AG04450 (cell line): ENCODE measurements at places on chromosomes 5 and 9. TPM values are rescaled to one million over a fixed set of nuclear protein-coding genes. Genes with fewer than 3 reads are reported as not detected.

- DNase-seq, result no peak
Measured at GRCh38 chr9:132099741-132100407, 20.2 kb upstream of the MED27 start.

GRCh38 chr9:132183134-132183533 lies 21.3 kb downstream of the NTNG2 start:
- no peak for DNase-seq

DNA sequence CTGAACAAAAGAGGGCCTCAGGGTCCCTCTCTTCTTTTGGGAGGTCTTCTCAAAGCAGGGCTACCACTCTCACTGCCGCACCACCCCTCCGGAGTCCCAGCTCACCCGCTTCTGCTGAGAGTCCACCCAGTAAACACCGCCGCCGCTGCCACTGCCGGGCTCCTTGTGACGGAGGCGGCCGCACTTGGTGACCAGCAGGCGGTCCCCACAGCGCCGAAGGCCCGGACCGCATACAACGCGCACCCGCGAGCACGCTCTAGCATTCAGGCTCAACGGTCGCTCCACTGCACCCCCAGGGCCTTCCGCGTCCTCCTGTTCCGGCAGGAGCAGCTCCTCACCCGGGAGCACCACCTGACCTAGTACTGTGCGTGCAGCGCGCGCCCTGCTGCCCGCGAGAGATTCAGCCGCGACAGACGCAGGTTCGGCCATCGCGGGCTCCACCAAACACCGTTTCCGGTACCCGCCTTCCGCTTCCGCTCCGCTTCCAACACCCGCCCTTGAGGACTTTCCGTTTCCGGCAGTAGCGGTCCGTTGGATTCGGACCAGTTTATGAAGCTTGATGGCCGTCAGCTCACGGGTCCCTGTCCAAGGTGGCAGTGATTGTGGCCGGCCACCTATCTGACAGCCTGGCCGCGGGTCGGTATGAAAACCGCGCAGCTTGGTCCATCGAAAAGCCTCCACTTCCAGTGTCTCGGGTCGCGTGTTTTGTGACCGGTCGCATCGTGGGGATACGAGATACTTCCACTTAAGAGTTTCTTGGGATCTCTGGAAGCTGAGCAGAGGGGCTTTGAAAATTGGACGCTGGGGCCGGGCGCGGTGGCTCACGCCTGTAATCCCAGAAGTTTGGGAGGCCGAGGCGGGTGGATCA lies at the start of gene EXOSC3:
Gene EXOSC3, minus strand, starts transcription at position 449 of the 868 bp plus-strand sequence. Its CDS starts 20 bp downstream, at position 429.
- DNase-seq, result peak; percentile 61

GRCh38 chr9:111529787-111530186 lies 4.8 kb downstream of the ZNF483 start:
- DNase-seq, result no peak

- no peak for DNase-seq
Measured at GRCh38 chr5:152838241-152838786, 433.2 kb upstream of the NMUR2 start.

DNA sequence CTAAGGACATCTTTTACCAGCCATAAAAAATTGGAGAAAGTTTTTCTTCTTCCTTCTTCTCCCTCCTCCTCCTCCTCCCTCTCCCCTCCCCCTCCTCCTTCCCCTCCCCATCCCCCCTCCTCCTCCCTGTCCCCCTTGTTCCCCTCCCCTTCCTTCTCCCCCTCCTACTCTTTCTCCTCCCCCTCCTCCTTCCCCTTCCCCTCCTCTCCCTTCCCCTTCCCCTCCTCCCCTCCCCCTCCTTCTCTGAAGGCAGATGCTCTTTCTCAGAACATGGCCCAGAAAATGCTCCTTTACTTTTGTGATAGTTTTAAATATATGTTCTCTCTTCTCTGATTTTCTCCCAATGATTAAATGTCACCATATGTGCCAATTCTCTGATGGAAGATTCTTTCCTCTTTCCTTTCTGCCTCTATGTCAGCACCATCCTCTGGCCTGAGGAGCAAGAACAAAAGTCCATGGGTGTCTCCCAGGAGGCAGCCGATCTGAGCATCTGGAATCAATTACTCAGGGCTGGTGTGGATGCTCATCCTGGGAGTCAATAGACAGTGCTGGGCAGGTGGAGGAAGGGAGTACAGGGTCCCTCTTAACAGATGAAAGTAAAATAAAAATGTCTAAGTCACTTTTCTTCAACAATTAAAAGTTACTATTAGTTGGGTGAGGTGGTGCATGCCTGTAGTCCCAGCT lies 63.0 kb upstream of the GNA14 start:
- DNase-seq, result no peak

GRCh38 chr5:108141676-108142075 lies 240.2 kb downstream of the FBXL17 start:
- DNase-seq, result no peak

DNA sequence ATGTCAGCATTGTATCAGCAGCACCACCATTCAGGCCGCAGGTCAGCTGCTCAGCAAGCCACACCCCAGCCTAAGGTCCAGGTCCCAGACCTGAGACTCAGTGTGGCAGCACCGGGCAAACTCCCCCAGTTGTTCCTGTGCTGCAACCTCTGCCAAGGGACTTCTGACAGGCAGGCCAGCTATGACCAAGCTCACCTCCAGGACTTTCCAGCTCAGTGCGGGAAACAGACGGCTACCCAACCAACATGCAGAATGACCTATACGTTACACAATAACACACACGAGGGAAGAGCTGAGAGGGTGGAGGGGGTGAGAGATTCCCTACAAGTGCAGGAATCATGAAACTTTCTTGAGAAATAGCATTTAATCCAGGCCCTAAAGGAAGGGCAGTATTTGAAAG lies 143.7 kb downstream of the FSTL4 start:
- no peak for DNase-seq

DNA sequence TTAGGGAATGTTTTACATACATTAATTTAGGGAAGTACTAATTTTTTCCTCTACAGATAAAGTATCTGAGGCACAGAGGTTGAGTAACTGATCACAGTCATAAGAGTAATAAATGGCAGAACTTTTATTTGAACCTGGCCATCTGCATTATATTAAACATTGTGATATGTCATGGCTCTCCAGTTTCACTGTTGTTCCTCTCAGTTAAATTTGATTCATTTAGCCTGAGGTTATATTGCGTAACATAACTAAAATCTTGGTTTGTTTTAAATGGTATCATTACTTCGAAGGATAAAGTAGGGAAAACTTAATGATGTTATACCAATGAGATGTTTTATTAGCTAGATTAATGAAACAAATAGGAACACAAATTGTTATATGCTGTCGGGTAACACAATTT lies 284.4 kb downstream of the KDM4C start:
- no peak for DNase-seq

- DNase-seq, result no peak
Measured at GRCh38 chr9:101791938-101792337, 53.5 kb upstream of the GRIN3A start.

DNA sequence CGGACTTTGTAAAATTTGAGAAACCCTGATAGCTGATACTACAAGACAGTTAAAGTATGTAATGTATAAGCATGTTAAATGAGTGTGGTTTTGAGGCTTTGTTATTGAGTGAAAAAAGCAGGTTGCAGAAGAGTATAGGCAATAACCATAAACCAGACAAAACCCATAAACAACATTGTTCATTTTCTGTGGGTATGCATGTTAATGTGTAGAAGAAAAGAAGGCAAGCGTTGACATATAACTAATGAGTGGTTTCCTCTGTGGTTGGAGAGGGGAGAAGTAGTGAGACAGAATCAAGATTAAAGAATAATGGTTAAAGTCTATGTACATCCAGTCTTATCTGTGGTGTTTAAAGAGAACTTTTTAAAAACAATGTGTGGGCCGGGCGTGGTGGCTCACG lies 26.2 kb downstream of the RAD23B start:
- DNase-seq, result no peak

- no peak for DNase-seq
Measured at GRCh38 chr5:156407251-156407650, 80.3 kb downstream of the SGCD start.

- no peak for DNase-seq
Measured at GRCh38 chr5:34924462-34924765, 4.9 kb upstream of the DNAJC21 start.

DNA sequence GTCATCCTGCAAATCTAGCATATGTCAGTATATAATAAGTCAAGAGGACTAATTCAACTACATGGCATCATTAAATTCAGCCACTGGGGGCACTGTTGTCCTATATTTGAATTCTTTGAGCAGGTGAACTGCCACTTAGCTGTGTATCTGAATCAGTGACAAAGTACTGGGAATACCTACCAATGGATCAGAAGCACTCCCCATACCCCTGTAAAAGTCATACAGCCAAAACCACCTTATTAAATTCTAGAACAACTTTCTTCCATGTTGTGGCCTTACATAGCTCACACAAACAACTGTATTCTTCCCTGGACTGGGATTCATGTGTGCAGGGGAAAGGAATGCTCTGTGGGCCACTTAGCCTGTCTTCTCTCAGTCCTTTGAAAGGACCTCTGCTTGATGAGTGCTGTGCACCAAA lies 57.4 kb upstream of the PLPP6 start:
- DNase-seq, result peak; percentile 18

DNA sequence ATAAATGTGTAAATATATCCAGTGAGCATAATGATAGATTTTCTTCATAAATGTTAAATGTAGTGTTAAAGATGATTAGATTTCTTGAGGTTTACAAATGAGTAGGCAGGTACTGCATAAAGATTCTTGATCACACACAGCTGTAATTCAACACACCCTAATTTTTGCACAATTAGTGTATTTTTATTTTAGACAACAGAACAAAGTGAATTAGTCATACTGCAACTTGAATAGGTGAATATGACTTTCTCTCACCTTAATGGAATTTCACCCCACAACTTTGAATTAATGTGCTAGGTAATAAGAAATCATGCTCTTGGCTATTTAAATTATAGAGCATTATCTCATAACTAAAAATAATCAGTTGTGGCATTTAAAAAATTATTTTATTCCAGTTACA lies 795.7 kb upstream of the ACO1 start:
- DNase-seq, result no peak

DNA sequence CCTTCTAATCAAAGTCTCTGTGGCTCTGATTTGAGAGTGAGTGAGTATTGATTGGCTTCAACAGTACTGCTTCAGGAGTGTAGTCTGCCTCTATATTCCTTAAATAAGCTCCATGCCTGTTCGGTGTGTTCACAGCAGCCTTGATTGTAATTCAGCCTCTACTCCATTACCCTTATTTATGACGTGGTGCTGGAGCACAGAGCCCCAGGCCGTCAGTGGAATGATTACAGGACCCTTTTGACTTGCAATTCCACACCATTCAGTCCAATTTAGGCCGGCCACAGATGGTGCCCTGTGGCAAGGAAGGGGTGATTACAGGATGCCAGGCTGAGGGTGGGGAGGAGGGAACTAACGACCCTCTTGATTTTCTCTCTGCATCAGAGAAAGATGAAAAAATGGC lies 110.3 kb downstream of the ASTN2 start:
- no peak for DNase-seq

DNA sequence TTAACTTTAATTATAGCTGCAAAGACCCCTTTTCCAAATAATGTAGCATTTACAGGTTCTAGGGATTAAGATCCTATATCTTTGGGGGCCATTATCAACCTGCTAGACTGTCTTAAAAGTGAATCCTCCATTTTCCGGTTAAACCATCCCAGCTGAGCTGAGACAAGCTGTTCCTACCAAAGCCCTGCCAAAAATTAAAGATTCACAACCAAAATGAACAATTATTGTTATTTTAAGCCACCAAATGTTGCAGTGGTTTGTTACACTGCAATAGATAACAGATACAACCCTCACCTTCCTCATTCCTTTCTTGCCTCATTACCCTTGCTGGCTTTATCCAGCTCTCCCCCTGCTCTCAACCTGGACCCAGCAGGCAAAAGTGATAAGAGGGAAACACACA lies 343.4 kb downstream of the CDK5RAP2 start:
- DNase-seq, result no peak

GRCh38 chr5:109329333-109330237 lies 80.2 kb downstream of the PJA2 start:
- DNase-seq, result peak; percentile 61

- no peak for DNase-seq
Measured at GRCh38 chr9:130348341-130348740, 82.8 kb downstream of the HMCN2 start.

DNA sequence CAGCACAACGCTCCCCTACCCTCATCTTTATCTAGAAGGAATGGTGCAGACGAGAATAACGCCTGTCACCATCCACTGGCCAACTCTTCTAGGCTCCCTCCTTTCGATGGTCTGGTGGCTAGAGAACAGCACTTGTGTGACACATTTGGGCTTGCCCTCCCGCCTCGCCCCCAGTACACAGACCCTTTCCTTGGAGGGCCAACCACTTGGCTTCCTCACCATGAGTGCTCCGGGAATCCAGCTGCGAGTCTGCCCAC lies 1.4 kb downstream of the GNAQ start:
- no peak for DNase-seq

DNA sequence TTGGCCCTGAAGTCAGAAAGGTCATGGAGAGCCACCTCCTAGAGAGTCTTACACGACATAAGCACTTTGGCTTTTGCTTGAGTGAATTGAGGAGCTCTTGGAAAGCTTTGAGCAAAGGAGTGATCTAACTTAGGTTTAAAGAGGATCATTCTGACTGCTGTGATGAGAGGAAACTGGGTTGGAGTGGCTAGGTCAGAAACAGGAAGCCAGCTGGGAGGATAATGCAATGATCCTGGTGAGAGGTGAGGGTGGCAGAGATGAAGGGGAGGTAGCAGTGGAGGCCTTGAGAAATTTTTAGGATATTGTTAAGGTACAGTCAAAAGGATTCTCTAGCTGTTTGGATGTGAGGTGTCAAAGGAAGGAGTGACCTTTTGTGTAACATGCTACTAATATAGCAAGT lies 32.2 kb upstream of the ROPN1L start:
- DNase-seq, result no peak

- DNase-seq, result peak; percentile 61
Measured at GRCh38 chr5:9547122-9547947, 1.5 kb upstream of the SEMA5A start.

- no peak for DNase-seq
Measured at GRCh38 chr5:2126512-2126911, 243.8 kb upstream of the IRX4 start.

The SLC36A2 gene
- not detected in 2 replicates for polyA plus RNA-seq

The GZMA gene
- polyA plus RNA-seq, result not detected in 2 replicates

The CDH10 gene
- not detected in 2 replicates for polyA plus RNA-seq

The EMB gene
- 0.83 and 0.89 TPM in 2 replicates for polyA plus RNA-seq

The NDFIP1 gene
- 23.2 and 31.9 TPM in 2 replicates for polyA plus RNA-seq

The FBP1 gene
- not detected in 2 replicates for polyA plus RNA-seq

The CCDC192 gene
- not detected in 2 replicates for polyA plus RNA-seq

The GBGT1 gene
- 3.5 TPM in 2 replicates for polyA plus RNA-seq

The CEL gene
- polyA plus RNA-seq, result 0.24 and 0.41 TPM in 2 replicates

The TAF11L5 gene
- not detected in 2 replicates for polyA plus RNA-seq

The EIF4E1B gene
- polyA plus RNA-seq, result not detected in 2 replicates

The EPB41L4A gene
- not detected in 2 replicates for polyA plus RNA-seq

The CD72 gene
- polyA plus RNA-seq, result 0.86 and 1.0 TPM in 2 replicates
